Posterior vena cava (tissue), 2 donors: ENCODE measurements at places on chromosomes 3 and 15. TPM values are rescaled to one million over a fixed set of nuclear protein-coding genes. Genes with fewer than 3 reads are reported as not detected.
A peak's percentile ranks its signal among the peaks of the same experiment; 100 is the strongest.

GOLGA6B gene
- total RNA-seq: not detected

- peak; percentile 45 for DNase-seq
Measured at GRCh38 chr15:70023064-70023768, 74.5 kb downstream of the TLE3 start.

GRCh38 chr3:169227911-169228310, 435.6 kb downstream of the MECOM start:
- DNase-seq: no peak

GRCh38 chr3:181253796-181254195, 264.3 kb upstream of the DNAJC19 start:
- no peak for DNase-seq

DNA sequence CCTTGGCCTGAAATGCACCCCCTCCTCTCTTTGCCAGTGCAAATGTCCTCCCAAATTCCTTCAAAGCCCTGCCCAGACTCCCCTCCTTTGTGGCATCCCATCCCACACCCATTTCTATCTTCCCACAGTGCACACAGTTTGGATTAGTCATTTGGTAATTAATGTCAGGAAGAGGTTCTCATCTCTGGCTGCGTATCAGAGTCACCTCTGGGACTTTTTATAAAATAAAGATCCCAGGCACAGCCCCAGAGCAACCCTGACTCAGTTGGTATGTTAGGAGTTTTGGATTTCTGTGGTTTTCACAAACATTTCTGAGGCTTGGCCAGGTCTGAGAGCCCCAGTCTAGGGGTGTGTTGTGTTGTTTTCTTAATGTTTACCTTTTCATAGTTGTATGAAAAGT, 41.6 kb downstream of the C3orf20 start:
- no peak for DNase-seq

ZBTB11 gene
- total RNA-seq: 15.5 TPM

GRCh38 chr15:66573719-66574595, 8.2 kb upstream of the LCTL start:
- peak; percentile 76 for DNase-seq

GRCh38 chr3:71684757-71685386, 40.3 kb downstream of the EIF4E3 start:
- DNase-seq: no peak

- DNase-seq: no peak
Measured at GRCh38 chr3:31579828-31580227, 47.1 kb downstream of the STT3B start.

DNA sequence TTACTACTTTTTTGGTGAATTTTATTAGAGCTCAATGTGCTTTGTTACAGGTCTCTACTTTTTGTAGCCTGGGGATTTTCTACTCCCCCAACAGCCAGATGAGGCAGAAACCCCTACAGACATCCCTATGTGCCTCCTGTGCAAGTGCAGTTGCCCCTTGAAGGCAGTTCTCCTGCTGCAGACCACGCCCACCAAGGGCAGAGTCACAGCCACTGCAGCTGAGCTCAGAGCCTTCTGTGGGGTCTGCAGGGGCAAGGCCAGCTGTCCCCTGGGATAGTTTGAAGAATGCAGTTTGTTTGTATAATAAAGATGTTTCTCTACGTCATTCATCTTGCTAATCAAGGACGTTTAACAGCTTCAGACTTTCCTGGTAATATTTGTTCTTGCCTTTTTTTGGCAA, 76.8 kb downstream of the NPAP1 start:
- no peak for DNase-seq

GRCh38 chr15:99502661-99503060, 63.1 kb upstream of the MEF2A start:
- no peak for DNase-seq

- no peak for DNase-seq
Measured at GRCh38 chr15:66078196-66078928, 175.2 kb downstream of the MEGF11 start.

DNA sequence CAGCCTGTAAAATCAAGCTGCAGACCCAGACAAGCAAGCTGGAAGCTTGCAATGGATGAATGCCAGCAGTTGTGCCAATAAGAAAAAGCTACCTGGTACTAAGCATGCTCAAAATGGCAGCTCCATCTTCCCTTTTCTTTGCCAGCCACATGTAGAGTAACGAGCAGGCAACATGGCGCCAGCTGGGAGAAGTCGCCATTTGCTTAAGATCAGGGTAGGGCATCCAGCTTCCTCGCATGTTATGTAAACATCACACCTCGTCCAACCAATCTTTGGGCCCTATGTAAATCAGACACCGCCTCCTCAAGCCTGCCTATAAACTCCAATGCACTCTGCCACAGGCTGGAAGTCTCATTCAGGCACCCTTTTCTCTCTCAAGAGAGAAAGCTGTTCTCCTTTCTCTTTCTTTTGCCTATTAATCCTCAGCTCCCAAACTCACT, 973.9 kb downstream of the FHIT start:
- DNase-seq: no peak

DNA sequence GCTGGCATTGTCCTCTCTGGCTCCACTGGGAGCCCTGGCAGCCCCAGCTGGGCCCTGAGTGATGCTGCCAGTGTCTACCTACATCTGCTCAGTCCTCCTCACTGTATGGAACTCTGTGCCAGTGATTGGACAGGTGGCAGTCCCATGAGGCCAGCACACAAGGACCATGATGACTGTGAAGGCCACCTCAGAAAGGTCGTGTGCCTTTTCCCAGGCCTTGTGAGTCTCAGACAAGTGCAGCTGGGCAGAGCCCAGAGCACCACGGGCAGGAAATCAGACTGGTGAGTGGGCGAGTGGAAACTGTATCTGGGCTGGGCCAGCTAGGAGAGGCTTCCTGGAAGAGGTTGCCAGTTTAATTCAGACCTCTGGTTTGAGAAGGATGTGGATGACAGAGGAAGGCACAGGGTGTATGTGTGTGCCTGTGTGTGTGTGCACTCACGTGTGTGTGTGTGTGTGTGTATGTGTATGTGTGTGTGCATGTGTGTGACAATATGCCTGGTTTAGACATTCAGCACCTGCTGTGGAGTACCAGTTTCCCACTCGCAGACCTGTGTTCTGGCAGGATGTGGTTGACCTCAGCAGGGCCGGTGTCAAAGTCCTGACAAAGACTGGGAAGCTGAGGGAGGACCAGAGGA, 7.0 kb downstream of the MAPKAPK3 start:
- DNase-seq: no peak

DNA sequence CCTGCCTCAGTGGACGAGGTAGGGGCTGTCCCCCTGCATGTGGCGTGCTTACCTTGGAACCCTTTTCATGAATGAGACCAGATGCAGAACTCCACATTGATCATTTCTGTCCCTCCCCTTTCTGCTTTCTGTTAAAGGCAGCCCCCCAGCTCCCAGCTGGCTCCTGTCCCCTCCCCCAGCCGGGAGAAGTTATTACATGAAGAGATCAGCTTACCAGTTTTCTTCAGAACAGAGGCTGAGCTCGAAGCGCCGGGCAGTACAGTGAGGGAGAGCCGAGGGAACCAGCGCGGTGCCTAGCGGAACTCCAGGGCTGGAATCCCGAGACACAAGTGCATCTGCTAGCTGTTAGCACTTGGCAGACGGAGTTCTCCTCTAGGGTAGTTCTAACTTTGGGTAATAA, 263.3 kb upstream of the NR2E3 start:
- no peak for DNase-seq

GRCh38 chr3:24263069-24263668, 231.5 kb downstream of the THRB start:
- DNase-seq: no peak

DNA sequence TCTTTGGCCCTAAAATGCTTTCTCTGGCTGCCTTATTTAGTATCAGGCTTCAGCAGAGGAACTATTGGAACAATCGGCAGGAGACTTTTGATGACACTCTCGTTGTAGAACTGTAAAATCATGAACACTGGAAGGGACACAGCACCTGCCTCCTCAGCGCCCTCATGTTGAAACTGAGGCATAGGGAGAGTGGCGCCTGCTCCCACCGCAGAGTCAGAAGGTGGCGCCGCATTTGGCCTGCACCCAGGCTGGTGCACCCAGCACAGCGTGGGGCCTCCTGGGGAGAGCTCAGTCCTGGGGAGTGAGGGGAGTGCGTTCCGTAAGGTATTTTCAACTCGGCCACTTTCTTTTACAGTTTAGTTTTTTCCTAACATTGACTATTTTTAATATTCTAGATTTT, 78.2 kb upstream of the BLM start:
- no peak for DNase-seq

- no peak for DNase-seq
Measured at GRCh38 chr15:66773129-66773873, 71.3 kb downstream of the SMAD6 start.

GOLGA8T gene
- not detected for total RNA-seq

GRCh38 chr15:27587810-27588209, 511.3 kb downstream of the OCA2 start:
- no peak for DNase-seq

DNA sequence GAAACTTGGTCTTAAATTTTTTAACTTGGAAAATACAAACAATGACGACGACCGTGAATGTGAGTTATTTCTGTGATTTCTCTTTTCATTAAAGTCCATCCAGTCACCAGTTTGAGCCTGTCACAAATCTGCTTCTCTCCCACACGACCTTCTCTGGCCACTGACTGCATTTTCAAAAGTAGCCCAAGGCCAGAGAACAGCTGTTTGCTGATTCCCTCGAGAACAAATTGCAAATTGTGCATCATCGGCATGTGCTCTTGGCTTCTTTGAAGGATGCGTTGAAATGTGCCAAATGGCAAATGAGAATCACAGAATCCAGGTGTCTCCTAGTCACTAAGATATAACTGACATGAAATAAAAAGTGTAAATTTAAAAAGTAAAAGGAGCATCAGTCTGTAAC, 106.4 kb downstream of the AQP9 start:
- no peak for DNase-seq

DNA sequence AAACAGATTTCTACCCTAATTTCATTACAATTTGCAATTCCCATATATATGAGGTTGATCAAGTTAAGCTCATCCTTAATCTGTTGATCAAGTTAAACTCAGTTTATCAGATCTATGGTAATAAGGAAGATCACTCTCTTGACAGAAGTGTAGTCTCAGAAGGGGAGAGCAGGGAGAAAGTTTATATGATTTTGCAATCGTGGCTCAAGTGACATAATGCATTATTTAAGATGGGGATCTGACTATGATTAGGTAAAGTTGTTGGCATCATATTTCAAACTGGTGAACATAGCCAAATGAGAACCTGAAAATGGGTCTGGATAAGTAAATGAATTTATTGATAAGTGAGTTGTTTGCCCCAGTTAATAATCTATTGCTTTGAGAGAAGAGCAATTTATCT, 995.3 kb downstream of the OTOL1 start:
- no peak for DNase-seq

GRCh38 chr3:9499455-9500107, 54.0 kb downstream of the LHFPL4 start:
- DNase-seq: no peak

DNA sequence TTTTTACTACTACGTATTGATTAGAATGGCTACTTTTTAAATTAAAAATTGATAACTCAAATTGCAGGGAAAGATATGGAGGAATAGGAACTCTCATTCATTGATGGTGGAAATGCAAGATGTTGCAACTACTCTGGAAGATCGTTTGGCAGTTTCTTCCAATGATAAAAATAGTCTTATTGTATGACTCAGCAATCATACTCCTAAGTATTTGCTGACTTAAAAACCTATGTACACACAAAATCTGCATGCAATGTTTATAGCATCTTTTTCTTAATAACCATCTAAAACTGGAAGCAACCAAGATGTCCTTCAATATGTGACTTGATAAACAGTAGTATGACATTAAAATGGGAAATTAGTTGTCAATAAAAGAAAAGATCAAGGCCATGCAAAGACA, 87.4 kb upstream of the LRRC3B start:
- no peak for DNase-seq

GRCh38 chr15:84766461-84767035, 18.2 kb downstream of the ZNF592 start:
- no peak for DNase-seq
